AG08395 (cell line): ENCODE measurements at places on chromosomes 3 and 15.

DNA sequence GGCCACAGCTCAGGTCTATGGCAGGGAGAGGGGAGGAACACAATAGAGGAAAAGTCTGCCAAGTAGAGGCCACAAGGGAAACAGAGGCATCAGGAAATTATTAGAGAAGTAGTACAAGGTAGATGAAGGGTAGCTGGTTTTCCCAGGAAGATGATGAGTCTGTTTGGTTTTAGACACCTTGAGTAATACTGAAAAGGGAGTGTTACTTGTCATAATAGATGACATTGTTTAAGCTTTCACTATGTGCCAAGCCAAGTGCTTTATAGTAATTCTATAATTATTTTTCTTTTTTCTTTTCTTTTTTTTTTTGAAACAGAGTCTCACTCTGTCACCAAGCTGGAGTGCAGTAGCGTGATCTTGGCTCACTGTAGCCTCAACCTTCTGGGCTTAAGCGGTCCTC, 13.7 kb downstream of the PXK start:
- no peak for DNase-seq

GRCh38 chr3:38121451-38121831, 15.5 kb downstream of the ACAA1 start:
- no peak for DNase-seq

DNA sequence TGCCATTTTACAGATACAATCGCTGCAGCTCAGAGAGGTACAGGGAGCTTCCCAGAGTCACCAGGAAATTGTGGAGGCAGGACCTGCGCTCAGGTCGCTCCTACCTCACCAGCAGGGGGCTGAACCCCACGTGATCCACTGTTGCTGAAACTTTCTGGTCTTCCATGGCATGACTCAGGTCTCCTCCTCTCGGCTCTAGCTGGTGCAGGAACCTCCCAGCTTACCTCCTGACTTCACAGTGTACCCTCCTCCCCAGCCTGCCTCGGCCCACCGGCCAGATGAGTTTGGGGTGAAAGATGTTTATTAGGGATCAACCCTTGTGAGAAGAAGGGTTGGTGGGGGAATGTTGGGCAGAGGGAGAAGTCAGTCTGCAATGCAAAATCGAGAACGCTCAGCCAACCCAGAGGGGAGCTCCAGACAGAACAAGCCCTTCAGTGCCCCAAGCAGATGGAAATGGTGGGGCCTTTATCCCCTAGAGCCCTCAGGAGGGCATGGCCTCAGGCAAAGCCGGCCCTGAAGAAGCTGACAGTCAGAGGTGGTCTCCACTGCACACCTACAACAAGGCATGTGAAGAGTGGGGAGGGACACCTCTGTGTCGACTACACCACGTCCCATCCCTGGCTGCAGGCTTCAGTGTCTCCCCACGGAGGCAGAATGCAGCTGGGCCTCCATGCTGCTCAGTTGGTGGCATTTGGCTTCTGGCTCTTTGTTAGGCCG, 118.6 kb upstream of the PRR20G start:
- DNase-seq: no peak

DNA sequence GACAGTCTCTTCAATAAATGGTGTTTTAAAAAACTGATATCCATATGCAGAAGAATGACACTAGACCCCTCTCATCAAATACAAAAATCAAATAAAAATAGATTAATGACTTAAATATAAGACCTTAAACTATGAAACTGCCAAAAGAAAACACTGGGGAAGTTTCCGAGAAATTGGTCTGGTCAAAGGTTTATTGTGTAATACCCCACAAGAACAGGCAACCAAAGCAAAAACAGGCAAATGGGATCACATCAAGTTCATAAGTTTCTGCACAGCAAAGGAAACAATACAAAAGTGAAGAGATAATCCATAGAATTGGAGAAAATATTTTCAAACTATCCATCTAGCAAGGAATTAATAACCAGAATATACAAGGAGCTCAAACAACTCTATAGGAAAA, 126.2 kb downstream of the GOLIM4 start:
- DNase-seq: no peak

GRCh38 chr15:82647835-82648256, 683 bp upstream of the CPEB1 start:
- DNase-seq: no peak

DNA sequence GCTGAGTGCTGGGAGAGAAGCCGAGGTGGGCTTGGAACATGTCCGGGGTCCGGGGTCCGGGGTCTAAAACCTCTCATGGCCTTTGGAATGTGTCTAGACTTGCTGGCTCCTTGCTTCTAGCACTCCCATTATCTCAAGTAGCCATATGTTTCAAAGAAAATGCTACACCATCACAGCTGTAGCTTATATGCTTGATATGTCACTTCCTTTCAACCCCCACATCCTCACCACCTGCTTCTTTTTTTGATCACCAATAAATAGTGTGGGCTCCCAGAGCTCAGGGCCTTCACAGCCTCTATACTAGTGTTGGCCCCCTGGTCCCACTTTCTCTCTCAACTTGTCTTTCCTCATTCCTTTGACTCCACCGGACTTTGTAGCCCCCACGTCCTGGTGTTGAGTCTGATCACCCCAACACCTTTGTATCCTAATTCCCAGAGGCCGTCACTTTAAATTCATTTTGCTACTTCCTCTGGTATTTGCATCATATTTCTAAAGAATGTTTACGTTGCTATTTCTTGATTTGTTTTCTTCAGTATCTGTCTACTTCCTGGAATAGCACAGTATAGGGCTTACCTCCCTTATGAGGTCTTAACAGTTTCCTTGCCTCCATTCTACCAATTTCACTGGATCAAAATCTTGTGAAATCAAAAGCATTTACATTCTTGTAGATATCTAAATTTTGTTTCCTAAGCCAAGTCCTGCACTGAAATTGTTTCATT, 71.9 kb upstream of the CHRNB4 start:
- no peak for DNase-seq

DNA sequence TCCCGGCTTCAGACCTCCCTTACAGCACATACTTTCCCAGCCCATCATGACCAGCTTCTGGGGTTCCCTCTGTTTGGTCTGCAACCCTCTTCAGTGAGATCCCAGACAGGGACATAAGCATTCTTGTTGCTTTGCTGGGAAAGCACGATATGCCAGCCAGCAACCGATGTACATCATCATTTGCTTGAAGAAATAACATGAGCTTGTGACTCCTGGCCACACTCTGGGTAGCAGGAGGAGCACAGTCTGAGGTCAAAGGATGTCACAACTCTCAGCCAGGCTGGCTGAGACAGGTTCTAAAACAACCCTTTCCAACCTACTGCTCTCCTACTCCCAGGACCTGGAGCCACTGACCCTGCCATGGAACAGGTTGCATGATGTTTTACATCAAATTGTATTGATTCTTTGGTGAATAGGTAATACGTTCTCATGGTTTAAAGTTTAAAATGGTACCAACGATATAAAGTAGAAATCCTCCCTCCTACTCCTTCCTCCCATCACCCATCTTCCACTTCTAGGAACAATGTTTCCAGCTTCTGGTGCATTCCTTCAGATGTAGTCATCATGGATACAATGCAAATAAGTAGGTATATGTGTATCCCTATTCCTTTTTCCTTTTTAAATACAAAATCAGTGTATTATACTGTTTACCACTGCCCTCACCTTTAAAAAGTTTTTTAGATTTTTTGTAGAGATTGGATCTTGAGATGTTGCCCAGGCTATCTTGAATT, 190.3 kb downstream of the OPA1 start:
- no peak for DNase-seq

- no peak for DNase-seq
Measured at GRCh38 chr3:127183931-127184869, 8.7 kb upstream of the PRR23E start.

DNA sequence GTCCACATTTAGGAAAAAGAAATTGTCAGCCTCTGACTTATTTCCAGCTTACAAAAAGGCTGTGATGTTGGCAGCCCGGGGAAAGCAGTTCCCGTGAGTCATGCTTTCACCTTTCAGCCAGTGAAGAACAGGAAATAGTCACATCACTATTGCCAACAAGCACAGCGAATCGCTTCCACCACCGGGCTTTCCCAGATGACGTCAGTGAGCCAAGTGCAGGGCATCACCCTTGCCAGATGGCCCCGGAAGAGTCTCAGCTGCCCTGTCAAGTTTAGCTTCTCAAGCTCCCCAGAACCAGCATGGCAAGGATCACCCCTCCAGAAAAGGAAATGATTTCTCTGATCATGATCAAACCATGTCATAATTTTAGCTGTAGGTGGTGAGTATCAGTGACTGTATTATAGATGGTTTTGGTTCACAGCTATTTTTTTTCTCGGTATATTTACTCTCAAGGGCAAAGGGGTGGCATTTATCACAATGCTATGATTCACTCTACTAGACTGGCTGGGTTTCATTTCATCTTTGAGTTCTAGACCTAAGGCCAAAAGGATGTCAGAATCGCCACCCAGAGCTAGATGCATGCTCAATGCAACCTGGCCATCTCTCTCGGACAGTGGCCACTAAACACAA, 32.9 kb downstream of the B3GNT5 start:
- peak; percentile 91 for DNase-seq

GRCh38 chr15:67013696-67014095, 51.7 kb upstream of the SMAD3 start:
- no peak for DNase-seq

DNA sequence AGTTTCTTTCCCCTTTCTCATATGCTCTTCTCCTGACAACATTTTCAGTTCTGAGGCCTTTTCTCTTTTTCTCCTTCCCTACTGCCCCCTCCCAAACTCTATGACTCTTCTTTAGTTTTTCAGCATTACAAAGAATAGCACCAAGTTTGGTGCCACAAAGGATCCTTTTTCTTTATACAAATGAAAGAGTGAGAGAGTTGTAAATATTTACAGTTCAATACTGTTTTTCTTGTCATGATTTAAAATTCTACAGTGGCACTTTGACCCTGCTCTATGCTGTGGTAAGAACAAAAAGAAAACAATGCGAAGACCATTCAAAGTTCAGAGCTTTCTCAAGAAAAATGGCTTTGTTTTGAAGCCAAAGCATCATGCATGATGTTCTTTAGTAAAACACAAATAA, 667.9 kb upstream of the SGO1 start:
- DNase-seq: no peak

- DNase-seq: no peak
Measured at GRCh38 chr3:135649361-135649760, 316.2 kb upstream of the PPP2R3A start.

DNA sequence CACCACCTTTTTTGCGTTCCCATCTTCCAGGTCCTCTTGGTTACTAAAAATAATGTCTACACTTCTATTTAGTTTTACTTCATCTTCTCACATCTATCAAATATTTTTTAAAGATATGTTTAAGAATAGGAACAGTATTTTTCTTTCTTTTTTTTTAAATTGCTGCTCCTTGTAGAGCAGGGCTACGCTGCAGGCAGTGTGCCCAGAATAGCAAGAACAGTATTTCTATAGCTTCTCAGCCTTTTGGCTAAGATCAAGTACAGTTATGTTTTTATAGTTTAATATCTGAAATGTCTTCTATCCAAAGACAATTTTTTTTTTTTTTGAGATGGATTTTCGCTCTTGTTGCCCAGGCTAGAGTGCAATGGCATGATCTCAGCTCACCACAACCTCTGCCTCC, 73.0 kb downstream of the MYO9A start:
- no peak for DNase-seq

- peak; percentile 79 for DNase-seq
Measured at GRCh38 chr15:99253381-99254090, 2.3 kb downstream of the LRRC28 start.

GRCh38 chr15:28912422-28912821, 26.6 kb downstream of the APBA2 start:
- no peak for DNase-seq

- DNase-seq: no peak
Measured at GRCh38 chr15:49621887-49622286, 1.0 kb downstream of the DTWD1 start.

DNA sequence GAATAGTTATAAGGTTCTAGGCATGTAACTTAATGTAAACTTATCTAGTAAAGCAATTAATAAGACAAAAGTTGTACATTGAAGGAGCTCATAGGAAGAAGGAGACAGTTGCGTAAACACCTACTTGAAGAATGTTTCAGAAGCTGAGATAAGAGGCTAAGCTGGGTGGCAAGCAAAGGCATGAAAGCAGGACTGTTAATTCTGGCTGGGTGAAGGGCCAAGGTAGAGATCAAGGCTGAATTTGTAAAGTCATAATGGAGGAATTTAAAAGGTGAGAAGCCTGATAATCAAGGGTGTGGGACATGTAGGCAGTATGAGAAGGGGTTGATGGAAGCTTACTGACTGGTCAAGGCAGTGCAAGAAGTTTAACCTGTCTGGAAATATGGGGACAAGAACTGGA, 80.4 kb upstream of the TGFBR2 start:
- DNase-seq: no peak

- no peak for DNase-seq
Measured at GRCh38 chr3:28287046-28287445, 45.6 kb downstream of the CMC1 start.

DNA sequence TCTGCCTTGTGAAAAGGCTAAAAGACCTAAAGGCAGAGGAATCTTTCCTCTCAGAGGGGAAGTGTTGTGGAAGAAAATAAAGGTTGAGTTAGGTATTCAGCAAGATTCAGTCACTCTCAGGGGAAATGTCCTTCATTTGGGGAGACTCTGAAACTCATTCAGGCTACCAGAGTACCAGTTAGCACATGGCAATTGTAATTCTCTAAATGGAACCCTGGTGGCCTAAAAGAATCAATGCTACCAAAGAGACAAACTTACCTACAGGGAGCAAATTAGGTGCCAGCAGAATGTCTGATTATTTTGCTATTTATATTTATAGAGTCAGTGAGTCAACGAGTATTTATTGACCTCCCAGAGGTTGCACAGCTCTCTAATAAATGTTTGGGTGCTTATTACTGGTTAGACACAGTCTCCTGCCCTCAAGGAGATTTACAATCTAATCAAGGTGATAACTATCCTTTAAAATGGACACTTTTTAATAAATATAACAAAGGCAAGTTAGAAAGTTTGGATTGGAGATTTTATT, 33.9 kb upstream of the CDIN1 start:
- no peak for DNase-seq

DNA sequence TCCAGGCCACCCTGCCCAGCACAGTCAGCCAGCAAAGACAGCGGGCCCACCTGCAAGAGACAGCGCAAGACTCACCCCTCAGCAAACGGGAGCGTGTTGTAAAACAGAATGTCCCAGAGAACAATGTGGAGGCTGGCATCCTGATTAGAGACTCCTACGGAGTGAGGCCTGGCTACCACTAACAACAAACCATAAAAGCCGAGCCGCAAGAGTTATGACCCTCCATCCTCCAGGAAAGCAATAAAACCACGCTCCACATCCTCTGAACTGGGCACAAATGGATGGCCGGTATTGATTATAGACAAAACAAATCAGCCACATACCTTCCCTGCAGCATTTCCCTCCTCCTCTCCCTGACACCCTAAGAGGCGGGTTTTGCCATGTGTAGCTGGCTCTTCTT, 75.8 kb upstream of the LIPC start:
- DNase-seq: no peak

DNA sequence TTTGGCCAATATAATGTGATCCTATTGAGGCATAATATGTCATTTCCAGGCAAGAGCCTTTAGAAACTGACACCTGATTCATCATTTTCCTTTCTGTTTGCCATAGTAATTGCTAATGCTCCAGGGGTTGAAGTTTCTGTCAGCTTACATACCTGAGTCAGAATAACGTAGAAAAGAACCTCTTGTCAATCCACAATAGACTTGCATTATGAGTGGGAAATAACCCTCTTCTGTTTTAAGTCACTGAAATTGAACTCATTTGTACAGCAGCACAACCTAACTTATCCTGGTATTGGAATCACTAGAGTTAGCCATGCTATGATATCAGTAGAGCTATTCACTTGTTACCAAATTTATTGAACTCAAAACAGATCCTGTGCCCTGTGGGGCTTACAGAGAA, 101.7 kb upstream of the TP63 start:
- DNase-seq: no peak

GRCh38 chr3:123083383-123084124, 16.7 kb downstream of the PDIA5 start:
- no peak for DNase-seq
